ENCODE measurements at places on chromosomes 6 and 20.

GRCh38 chr20:25382704-25383370 is 7.8 kb downstream of the ABHD12 start:
- no peak for DNase-seq

DNA sequence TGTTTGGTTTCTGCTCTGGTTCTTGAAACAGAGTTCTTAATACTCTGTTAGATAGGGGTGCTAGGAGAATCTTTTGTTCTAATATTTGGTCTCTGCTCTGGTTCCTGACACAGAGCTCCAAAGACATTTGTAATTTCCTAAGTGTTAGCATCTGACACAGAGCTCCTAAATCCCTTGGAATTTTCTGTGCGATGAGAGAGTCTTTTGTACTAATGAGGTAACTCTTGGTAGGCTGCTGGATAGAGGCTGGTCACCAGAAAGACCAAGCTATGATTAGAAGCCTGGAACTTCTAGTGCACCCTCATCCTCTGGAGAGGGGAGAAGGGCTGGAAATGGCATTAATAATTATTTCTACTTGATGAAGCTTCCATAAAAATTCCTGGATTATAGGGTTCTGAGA is 7.7 kb upstream of the CD109 start:
- DNase-seq = no peak

DNA sequence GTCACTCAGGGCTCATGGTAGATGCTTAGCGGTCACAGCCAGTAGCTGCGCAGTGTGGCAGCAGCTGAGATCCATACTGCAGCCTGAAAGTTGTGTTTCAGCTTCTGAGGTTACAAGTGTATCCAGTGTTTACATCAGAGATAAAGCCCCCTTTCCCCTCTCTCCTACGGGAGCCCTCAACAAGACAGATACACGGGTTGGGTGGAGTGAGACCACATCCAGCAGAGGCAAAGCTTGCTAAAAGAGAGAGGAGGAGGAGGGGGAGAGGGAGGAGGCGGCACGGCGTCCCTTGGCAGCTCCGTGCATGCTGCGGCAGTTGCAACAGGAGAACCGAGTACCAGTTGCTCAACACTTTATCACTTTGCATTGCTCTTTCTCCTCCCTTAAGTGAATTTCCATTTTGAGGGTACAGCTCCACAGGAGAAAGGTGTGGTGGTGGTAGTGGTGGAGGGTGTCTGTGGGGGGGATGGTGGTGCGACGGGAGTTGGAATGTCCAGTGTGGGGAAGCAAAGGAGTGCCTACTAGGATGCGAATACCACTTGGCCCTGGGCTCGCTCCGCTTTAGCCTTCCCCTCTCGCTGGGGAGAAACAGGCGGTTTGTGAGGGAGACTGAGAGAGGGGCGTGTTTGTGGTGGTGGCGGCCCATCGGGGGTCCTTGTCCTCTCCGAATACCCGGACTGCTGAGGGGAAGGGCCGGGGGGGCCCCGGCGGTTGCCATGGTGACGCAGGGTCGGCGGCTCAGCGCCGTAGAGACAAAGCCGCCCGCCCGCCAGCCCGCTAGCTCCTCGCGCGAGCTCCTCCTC is 405 bp upstream of the RNF182 start:
- DNase-seq = no peak

DNA sequence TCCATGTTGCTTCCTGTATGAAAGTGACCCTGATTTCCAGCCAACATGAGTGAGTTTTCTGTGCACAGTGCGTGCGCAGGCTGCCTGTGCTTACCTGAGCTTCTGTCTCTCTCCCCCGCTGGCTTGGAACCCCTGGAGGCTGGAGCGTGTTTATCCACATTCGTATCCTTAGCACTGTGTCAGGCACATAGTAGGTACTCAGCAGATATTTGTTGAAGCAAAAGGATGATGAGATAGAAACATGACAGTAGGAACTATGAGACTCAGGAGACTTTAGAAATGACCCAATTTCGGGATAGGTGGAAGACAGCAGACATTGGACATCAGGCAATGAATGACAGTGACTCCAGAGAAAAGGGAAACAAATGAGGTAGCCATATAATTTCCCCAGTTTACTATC is 15.2 kb downstream of the TUBB2B start:
- DNase-seq = no peak

DNA sequence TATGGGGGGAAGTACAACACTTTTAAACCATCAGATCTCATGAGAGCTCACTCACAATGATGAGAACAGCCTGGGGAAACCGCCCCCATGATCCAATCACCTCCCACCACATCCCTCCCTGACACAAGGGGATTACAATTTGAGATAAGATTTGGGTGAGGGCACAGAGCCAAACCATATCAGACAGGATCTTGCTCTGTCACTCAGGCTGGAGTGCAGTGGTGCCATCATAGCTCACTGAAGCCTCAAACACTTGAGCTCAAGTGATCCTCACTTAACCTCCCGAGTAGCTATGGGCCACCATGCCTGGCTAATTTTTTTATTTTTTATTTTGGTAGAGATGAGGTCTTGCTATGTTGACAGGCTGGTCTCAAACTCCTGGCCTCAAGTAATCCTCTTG is 5.1 kb upstream of the IYD start:
- DNase-seq = no peak

DNA sequence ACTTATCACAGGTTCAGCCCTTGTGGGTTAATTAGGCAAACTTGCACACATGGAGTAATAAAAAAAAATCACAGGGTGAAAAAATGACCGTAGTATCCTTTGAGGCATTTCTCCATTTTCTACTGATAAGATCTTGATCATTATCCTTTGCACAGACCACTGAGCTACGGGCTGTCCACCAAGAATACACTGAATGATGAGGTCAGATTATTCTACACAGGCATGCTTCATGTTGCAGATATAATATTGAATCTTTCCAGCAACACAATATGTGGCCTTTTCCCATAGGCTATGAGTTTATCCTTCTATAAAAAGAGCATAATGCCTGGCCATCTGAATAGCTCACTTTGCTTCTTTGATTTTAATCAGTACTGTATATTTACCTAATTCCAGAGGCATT is 168.9 kb downstream of the FRK start:
- DNase-seq = no peak

GRCh38 chr6:35428421-35429149 is 23.6 kb upstream of the FANCE start:
- DNase-seq = no peak

DNA sequence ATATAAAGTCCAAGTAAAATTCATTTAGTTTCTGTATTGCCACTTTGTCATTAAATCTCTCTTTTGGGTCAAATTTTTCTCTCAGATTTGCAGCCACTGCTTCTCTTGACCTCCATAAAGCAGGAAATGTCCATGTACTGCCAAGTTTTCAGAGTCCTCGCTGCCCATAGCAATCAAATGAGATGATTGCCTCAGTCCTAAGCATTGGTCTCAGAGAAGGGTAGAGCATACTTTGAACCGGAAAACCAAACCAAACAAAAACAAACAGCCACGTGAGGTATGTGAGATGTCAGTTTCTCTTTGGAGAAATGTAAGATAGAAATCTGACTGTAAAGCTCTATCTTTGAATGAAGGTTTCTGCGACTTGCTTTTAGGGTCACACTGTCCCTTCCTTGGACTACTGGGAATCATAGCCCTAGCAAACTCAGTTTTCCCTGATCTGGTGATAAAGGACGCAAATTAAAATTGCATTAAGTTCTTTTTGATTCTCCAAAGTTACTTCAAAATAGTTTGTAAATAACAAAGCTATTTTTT is 505.4 kb upstream of the CITED2 start:
- DNase-seq = no peak

DNA sequence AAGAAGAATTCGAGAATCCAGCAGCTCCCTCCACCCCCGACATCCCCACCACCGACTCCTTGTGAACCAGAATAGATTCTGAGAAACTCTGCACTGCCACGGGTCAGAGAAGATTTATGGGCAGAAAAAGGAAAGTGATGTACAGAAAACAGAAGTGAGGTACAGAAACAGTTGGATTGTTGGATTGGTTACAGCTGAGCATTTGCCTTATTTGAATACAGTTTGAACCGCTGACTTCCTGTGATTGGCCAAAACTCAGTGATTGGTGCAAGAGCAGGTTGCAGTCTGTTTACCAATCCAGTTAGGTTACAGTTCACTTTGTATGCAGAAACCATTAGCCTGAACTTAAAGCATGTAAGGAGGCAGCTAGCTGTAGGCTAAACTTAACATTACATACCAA is 131.2 kb upstream of the HDDC2 start:
- no peak for DNase-seq

- no peak for DNase-seq
Observed at GRCh38 chr6:163712981-163713380, 298.5 kb downstream of the QKI start.

GRCh38 chr6:129731428-129731827 is 21.5 kb upstream of the ARHGAP18 start:
- no peak for DNase-seq

GRCh38 chr6:33170176-33171015 is 21.9 kb downstream of the COL11A2 start:
- no peak for DNase-seq

DNA sequence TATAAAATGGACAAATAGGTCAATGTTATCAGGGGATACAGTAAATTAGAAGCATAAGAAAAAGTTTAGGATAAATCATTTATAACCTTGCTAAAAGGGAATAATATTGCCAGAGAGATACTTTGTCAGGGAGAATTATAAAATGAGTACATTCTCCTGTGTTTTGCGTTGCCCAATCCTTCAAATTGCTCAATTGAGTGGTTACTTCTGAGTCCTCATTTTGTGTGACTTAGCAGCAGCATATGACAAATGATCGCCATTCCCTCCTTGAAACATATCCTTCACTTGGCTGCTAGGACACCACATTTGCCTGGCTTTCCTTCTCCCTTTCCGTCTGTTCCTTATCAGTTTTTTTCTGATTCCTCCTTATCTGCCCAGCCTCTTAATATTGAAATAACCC is 106.7 kb upstream of the FLRT3 start:
- DNase-seq = no peak

GRCh38 chr20:46111028-46111835 is 6.9 kb upstream of the CD40 start:
- DNase-seq = no peak

DNA sequence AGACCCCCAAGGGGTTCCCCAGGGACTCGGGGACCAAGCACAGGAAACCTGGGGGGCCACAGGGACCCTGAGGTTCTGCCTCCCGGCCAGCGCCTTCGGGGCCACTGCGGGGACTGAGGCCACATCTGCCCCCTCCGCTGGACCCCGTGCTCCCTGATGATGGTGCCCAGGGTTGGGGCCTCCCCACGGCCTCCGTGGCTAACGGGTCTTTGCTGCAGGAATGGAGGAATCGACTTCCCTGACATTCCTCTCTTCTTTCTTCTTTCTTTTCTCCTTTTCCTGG is 330.2 kb downstream of the TAF4 start:
- DNase-seq = no peak

DNA sequence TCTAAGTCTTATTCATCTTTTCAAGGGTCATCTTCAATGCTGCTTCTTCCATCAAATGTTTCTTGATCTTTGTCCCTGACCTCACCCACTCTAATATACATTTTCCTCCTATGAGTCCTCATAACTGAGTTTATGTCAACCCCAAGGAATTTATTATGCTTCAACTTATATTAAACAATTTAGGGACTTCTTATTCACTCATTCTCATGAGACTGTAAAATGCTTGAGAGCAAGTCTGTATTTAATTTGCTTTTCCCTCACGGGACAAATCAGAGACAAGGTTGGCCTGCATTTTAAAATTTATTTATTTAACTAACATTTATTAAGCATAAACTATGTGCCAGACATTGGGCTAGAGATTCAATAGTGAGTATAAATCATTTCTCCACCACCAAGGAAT is 312.0 kb upstream of the NT5E start:
- DNase-seq = no peak

DNA sequence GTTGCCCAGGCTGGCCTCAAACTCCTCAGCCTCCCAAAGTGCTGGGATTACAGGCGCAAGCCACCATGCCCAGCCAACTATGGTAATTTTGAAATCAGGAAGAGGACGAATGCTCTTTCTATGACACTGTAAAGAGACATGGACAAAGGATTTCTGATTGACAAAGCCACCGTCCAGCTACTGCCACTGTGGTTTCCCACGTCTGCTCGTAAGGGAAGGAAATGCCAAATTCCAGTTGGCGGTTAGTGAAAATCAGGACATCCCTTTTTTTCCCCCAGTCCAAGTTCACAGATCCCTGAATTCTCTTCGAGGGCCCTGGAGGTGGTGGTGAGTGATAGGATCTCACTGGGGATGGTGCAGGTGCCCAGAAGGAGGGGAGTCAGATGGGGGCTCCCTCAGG is 31.2 kb downstream of the SNAI1 start:
- no peak for DNase-seq

- no peak for DNase-seq
Observed at GRCh38 chr6:169087443-169088041, 166.1 kb downstream of the THBS2 start.

DNA sequence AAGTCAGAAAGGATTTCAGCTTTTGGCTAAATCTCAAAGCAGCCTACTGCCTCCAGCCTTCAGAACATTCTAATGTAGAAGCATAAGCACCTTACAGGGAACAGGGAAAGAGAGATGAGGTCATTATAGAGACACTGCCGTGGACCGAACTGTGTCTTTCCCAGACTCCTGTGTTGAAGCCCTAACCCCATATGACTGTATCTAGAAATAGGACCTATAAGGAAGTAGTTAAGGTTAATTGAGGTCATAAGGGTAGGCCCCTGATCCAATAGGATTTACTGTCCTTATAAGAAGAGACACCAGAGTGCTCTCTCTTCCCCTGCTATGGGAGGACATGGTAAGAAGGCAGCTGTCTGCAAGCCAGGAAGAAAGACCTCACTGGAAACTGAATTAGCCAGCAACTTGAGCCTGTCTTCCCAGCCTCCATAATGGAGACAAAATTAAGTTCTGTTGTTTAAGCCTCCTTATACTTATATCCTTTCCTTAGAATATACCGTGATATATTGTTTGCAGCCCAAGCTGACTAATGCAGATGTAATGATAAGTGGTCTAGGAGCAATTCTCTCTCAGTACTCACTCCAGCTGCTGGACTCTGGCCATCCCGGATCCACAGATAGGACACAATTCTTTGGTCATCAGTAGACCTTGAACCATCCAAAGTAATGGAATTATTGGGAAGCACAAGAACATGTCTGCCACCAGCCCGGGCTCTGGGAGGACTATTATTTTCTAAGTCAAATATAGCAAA is 71.4 kb downstream of the ALDH5A1 start:
- no peak for DNase-seq

GRCh38 chr6:140077827-140078560 is 703.5 kb upstream of the CITED2 start:
- no peak for DNase-seq

DNA sequence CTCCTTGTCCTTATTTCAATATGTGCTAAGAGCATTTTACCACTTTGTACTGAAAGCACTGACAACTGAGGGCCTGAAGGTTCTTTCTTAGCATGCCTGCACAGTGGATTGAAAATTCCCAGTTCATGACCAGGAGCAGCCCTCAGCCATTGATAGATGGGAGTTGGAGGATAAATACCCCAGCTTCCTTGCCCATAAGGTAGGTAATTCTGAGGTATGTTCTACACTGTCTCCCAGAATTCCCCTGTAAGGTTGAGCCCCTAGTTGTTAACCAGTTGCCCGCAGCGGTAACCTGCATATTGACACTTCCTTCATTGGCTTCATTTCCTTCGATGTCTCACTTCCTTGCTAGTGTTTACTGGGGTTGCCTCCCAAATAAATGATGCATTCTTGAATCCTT is 162.0 kb downstream of the CDC5L start:
- no peak for DNase-seq
